ENCODE measurements at places on chromosomes 6 and 20.

DNA sequence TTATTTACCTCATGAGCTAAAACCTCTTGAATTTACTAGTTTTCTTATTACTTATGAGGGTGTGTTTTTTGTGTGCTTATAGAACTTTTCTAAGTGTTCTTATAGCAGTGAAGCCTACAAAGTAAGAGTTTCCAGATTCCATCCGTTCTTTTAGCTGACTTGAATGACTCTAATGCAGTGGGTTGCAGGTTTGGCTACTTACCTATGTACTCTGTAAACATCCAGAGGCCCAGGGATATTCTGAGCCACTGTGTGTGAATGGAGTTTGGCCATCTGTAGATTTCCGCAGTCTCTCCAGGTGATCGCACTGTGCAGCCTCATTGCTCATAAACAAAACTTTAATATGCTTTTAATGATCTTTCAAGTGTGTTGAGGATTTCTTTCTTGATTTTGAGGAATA, 157.8 kb downstream of the MYO6 start:
- no peak for DNase-seq

DNA sequence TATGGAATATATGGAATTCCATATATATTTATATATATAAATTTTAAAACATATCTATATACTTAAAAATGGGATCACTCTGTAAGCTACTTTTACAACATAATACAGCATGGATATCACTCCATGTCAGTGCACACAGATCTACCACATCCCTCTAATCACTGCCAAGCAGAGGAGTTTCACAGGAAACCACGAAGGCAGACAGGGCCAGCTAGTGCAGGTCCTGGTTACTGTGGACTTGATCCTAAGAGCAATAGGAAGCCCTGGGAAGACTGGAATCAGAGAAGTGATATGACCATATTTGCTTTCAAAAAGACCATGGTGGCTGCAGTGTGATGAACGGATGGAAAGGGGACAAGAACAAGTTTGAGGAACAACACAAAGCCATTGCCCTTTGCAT, 40.0 kb upstream of the NRN1 start:
- DNase-seq = no peak

GRCh38 chr6:31441365-31442267, 38.2 kb downstream of the MICA start:
- no peak for DNase-seq

- no peak for DNase-seq
Observed at GRCh38 chr20:16563066-16563806, 10.0 kb downstream of the KIF16B start.

DNA sequence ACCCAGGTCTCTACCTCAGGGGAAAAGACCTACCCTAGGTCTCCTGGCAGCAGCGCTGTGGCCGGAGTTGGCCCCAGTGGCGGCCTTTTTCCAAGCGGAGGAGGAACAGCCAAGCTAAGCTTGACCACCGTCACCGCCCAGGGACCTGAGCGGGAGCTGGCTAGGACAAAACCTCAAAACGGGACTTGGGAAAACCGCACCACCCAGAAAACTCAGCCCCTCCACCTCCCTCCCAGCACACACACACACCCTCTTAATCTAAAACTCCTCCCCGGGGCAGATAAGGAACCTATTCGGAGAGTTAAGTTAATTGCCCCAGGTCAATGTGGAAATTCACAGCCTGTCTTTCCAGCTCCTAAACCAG, 2.7 kb upstream of the TRERF1 start:
- DNase-seq = no peak

DNA sequence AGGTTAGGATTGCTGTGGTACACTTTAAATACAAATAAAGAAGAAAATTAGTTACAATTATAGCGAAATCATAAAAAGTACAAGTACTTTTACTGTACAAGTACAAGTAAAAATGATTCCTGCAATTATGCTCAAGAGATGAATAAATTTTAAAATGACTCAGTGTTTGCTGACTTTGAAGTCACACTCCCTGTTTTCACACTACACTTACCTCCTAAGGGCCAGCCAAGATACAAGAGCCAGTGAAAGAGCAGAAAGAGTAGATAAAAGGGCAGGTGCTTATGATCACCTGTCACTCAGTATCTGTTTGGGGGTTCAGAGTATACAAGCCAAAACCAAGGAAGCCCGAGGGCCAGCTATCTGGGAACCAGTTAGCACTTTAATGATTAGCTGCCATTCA, 41.0 kb upstream of the COL21A1 start:
- DNase-seq = no peak

- peak; percentile 37 for DNase-seq
Observed at GRCh38 chr6:118770112-118770788, 118.9 kb upstream of the CEP85L start.

DNA sequence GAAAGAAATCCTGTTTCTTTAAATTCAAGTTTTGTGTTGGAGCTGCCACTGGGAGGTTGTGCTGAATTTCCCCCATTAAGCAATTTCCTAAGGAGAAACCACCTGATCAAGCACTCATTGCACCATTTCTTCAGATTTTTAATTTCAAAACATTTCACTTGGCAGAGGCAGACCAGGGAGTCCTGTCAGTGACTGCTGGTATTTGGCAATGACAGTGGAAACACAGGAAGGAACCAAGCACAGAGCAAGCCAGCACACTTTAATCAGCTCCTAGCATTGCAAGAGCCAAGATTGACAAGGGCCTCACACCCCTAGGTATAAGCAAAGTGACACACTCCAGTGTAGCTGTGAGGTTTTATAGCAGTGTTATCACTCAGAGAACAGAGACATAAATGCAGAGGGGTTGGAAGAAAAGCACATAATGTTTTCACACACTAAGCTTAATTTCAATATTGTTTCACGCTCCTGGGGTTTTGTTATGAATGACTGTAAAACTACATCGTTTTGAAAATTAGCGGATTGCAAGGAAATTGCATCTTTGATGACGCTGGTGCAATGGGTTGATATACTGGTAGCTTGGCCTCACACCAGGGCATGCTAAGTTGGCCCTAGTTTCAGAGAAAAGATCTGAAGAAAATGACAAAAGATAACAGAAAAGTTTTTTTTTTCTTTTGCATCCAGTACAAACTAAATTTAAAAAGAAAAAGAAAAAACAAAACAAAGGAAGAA, 768.4 kb downstream of the TFAP2A start:
- no peak for DNase-seq

DNA sequence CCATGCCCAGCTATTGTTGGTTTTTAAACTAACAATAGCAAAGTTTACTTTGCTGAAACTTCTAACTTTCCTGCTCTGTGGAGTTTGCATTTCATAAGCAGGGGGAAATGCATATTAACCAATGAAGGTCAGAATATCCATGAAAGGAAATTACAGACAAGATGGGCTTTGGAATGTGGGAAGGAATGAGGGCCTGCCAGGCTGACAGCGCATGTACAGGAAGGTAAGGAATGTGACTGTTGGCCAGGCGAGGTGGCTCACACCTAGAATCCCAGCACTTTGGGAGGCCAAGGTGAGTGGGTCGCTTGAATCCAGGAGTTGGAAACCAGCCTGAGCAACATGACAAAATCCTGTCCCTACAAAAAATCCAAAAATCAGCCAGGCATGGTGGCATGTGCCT, 49.6 kb downstream of the CDK5RAP1 start:
- no peak for DNase-seq

- no peak for DNase-seq
Observed at GRCh38 chr6:142355520-142356174, 53.8 kb downstream of the ADGRG6 start.

- DNase-seq = no peak
Observed at GRCh38 chr20:53021934-53022333, 49.8 kb downstream of the TSHZ2 start.

DNA sequence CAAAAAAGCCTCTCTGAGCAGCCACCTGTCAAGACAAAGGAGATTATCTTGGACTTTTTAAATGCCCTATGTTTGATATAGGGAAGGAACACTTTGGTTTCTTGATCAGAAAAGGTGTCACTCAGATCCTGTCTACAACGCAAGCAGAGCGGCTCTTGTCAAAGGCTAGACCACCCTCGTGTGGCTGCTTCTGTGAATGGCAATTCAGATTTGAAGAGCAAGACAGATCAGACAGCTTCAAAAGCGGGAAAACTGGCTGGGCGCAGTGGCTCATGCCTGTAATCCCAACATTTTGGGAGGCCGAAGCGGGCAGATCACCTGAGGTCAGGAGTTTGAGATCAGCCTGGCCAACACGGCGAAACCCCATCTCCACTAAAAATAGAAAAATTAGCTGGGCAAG, 10.1 kb upstream of the NXT1 start:
- no peak for DNase-seq

DNA sequence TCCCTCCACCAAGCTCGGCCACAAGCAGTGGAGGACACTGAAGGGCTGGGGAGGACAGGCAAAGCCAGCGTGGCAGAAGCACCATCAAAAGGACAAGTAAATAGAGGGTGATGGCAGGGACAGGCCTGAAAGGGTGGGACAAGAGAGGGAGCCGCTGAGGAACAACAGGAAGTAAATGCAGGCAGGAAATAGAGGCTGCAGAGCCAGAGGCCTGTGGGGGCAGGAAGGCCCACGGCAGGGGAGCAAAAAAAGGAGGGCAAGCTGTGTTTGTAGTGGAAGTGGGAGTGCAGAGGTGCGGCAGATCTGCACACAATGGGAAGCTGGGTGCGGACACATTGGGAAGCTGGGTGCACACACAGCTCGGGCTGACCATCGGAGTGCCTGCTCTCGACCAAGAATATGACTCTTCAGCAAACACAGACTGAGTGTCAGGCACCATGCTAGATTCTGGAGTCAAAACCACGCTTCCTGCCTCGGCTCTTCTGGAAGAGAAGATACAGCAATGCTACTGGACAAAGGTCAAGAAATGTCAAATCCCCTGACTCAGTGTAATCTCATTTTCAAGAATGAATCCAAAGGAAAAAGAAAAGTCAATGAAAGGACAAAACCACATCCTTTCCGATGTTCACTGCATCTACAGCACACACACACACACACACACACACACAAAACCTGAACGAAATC, 40.4 kb upstream of the RAB22A start:
- DNase-seq = no peak

GRCh38 chr6:24125980-24126379, at the start of gene NRSN1:
Gene NRSN1, plus strand, starts transcription at chr6:24126215. Its CDS starts 8,113 bp downstream, at chr6:24134328.
- no peak for DNase-seq

DNA sequence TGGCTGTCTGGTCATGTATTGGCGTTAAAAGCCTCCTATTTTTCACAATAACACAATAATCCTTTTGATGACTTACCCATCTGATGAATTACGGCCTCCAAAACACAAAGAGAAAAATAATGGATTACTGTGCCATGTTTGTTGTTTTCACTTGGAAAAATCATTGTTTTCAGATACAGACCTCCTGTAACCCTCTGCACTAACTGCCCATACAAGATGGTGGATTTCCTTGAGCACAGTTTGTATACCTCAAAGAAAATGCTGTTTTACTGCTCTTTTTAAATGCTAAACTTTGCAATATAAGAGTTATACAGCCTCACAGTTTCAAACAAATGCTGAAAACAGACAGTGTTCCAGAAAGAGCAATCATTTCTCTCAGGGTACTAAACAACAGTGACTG, 61.0 kb downstream of the SMLR1 start:
- no peak for DNase-seq

DNA sequence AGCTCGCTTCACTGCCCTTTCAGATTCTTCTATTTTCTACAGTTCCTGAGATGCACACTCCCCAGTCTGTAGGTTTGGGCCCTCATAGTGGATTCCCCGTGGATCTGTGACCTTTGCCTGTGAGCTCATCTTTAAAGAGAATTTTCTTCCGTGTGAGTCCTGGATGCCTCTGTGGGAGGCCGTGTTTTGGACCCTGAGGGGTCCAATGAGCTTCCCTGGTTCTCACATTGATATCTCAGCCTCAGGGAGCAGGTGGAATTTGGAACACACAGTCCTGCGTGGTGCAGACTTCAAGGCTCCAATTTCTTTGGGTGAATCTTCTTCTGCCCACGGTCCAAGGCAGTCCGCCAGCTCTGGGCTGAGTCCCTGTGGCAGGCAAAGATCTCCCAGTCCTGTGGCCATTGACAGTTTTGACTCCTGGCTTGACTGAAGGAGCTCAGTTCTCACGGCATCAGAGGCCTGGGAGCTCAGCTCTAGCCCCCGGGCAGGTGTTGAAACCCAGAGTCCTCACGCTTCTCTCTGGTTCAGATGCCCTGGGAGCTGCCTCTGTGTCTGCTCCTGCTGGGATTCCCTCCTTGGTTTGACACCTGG, 61.0 kb downstream of the PSMG4 start:
- DNase-seq = no peak
